Heart right ventricle (tissue), 16 donors: ENCODE measurements at places on chromosomes 16 and 17.

DNA sequence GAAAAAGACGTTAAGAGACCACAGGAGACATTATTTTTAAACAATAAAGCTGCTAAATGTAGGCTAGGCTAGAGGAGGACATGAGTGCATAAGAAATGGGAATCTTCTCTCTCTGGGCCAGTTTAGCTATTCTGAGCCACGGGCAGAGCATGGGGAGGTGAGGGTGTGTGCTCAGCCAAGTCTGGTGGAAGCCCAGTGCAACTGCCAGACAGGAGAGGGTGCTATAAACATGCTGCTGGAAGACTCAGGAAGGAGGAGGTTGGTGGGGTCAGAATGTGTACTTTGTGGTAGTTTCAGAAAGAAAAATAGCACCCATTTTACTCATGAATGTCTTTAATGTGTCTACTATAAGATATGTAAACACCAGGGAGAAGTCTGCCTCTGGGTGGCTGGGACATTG lies 5.9 kb upstream of the SDK2 start:
- no peaks in the 10 kb centered on the region for H3K36me3 ChIP-seq
- no peak overlapping the region for H3K27ac ChIP-seq
- H3K4me1 ChIP-seq: no peaks in the 10 kb centered on the region
- H3K27me3 ChIP-seq: peaks cover 40% of the 10 kb centered on the region

DNA sequence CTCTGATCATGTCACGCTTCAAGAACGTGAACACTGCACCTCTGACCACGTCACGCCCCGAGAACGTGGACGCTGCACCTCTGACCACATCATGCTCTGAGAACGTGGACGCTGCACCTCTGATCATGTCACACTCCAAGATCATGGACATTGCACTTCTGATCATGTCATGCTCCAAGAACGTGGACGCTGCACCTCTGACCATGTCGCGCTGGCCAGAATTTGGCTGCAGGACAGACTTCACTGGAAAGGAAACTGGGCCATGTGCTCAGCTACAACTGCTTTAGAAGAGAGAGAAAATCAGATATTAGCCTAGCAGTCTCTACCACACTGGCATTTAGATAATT lies 182.7 kb downstream of the RPTOR start:
- no peak overlapping the region for H3K27ac ChIP-seq
- H3K4me3 ChIP-seq: no peak overlapping the region
- H3K36me3 ChIP-seq: no peaks in the 10 kb centered on the region
- DNase-seq: no peak
- peaks cover 9% of the 10 kb centered on the region for H3K4me1 ChIP-seq

- H3K4me1 ChIP-seq: peaks cover 7% of the 10 kb centered on the region
- no peak for DNase-seq
- no peak overlapping the region for H3K4me3 ChIP-seq
- H3K36me3 ChIP-seq: no peaks in the 10 kb centered on the region
Observed at GRCh38 chr17:80791758-80792284, 199.8 kb upstream of the CHMP6 start.

GRCh38 chr17:59221159-59221847 lies 992 bp downstream of the GDPD1 start:
- DNase-seq: no peak
- peaks cover 16% of the 10 kb centered on the region for H3K4me1 ChIP-seq
- no peaks in the 10 kb centered on the region for H3K27me3 ChIP-seq
- H3K36me3 ChIP-seq: no peaks in the 10 kb centered on the region

DNA sequence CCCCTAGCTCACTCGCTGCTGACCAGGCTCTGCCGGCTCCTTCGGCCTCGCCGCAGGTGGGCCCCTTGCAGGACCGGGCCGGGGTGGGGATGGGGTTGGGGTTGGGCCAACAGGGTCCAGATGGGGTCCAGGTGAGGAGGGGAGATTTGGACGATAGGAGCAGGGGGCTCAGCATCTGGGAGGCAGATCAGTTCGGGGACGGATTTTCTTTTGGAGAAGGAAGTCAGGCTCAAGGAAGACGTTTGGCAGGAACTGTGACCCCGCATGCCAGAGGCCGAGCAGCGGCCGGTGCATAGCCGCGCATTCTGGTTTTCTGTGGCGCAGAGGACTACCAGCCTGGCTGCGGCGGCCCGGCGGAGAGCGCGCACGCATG lies 845 bp upstream of the ALDOA start:
- H3K27me3 ChIP-seq: no peaks in the 10 kb centered on the region
- peak overlapping the region; percentile 97 for H3K27ac ChIP-seq

DNA sequence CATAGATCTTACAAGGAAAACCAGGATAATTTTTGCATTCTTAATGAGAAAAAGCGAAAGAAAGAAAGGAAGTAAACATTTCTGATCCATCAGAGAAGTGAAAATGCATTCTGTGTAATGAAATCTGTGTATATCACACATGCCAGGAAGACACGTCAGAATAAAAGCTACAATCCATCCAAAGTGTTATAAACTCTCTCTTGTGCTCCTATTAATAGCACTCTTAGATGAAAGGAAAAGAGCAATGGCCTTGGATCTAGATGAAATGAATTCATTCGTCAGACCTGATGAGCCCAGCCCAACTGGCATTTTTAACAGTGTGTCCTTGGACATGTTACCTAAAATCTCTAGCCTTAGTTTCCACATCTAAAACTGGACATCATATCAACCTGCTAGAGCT lies 885.5 kb downstream of the CDH11 start:
- no peak overlapping the region for H3K27ac ChIP-seq
- DNase-seq: no peak
- H3K27me3 ChIP-seq: no peaks in the 10 kb centered on the region
- peaks cover 17% of the 10 kb centered on the region for H3K4me1 ChIP-seq
- no peaks in the 10 kb centered on the region for H3K36me3 ChIP-seq

DNA sequence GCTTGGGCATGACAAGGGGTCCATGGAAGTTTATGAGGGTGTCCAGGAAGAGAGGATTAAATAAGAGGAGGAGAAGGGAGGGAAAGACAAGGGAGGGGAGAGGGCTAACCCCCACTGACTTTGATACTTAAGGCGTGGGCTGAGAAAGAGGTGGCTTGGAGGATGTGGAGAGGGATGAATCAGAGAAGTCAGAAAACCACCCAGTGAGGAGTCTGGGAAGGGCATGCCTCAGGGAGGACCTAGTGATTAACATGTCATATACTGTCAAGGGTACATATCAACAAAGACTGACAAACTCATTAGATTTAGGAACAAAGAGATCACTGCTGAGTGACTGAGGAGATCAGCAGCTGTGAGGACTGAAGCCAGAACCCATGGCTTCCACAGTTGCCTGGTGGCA lies 145.4 kb downstream of the IRX5 start:
- H3K27me3 ChIP-seq: no peaks in the 10 kb centered on the region
- no peak overlapping the region for H3K27ac ChIP-seq
- no peaks in the 10 kb centered on the region for H3K36me3 ChIP-seq
- H3K4me3 ChIP-seq: no peak overlapping the region

DNA sequence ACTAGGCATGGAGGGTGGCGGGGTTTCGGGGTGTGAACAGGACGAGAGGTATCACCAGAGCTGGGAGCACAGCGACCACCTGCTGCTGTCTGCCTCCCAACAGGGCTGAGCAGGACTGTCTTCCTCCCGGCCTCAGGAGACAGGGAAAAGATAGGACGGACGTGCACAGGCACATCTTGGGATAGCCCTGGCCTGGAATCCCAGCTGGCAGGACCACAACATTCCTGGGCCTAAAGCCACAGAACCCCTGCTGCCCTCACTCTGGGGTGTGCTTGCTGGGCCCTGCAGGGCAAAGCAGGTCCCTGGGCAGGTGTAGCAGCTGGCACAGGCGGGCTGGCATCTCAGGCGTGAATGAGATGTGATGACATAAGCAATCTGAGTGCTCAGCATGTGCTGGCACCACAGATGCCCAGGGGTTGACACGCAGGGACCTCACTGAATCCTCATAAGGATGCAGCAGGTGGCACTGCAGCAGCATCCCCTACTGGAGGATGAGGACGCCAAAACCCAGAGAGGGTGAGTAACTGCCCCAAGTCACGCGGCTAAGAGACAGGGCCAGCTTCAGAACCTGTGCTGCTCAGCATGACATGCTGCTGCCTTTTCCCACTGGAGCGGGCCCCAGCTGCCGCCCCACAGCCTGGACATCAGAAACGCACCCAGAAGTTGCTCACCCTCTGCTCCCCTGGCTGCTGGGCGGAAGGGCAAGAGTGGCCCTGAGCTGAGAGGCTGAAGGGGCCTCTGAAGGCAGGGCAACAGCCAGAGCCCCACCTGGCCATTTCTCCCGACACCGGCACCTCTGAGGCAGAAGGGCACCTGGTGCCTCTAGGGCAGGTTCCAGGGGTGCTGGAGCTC lies 7.1 kb downstream of the CORO7 start:
- no peak overlapping the region for H3K4me3 ChIP-seq
- peaks cover 27% of the 10 kb centered on the region for H3K4me1 ChIP-seq
- no peaks in the 10 kb centered on the region for H3K27me3 ChIP-seq
- peak overlapping the region; percentile 16 for H3K27ac ChIP-seq
- no peak for DNase-seq

DNA sequence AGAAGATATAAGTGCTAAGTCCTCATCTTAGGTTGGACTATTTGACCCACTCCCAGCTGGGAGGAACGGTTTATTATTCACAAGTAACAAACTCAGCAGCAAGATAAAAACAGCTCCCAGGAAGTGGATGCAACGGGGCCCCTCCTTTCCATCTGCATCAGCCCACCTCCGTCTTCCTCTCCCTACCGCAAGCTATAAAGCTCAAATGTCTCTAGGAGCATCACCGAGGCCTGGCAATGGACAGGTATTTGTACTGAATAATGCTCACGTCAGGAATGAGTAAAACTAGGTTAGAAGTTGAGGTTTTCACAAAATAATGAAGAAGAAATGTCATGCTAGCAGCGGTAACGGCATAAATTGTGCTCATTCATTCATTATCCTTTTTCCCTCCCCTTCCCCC lies 408.7 kb upstream of the PSMD7 start:
- H3K27me3 ChIP-seq: peaks cover 53% of the 10 kb centered on the region
- DNase-seq: no peak
- H3K36me3 ChIP-seq: no peaks in the 10 kb centered on the region
- H3K4me3 ChIP-seq: no peak overlapping the region
- peak overlapping the region; percentile 48 for H3K27ac ChIP-seq

DNA sequence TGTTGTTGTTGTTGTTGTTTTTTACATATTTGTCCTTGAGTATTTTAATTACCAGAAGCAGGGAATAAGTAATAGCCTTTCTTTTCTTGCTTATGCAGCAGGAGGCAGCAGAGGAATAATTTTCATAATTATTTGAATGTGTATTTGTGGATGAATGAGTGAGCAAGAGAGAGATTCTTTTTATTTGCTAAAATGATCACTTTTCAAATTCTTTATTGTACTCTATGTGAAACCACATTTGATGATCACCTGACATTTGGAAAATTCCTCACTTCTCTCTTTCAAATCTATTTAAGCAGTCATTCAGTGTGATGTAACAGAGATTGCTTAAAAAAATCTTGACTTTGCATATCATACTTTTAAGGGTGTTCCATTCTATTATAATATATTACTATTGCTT lies 223.6 kb downstream of the BCAS3 start:
- no peaks in the 10 kb centered on the region for H3K4me1 ChIP-seq
- no peak overlapping the region for H3K4me3 ChIP-seq
- H3K27ac ChIP-seq: no peak overlapping the region
- DNase-seq: no peak
- peaks cover 6% of the 10 kb centered on the region for H3K36me3 ChIP-seq

GRCh38 chr16:69563605-69564580 lies 1.9 kb upstream of the NFAT5 start:
- no peak overlapping the region for H3K27ac ChIP-seq
- no peaks in the 10 kb centered on the region for H3K36me3 ChIP-seq
- H3K4me3 ChIP-seq: no peak overlapping the region
- H3K4me1 ChIP-seq: peaks cover 30% of the 10 kb centered on the region
- DNase-seq: no peak
- H3K27me3 ChIP-seq: no peaks in the 10 kb centered on the region
